DMS79 treated with DMSO at 0.1 percent for 48 hours (cell line): ENCODE measurements at places on chromosomes 6 and 20.
A peak's percentile ranks its signal among the peaks of the same experiment; 100 is the strongest.

- no peak for DNase-seq
These were observed 24.3 kb upstream of the MCUR1 start for GRCh38 chr6:13838616-13839015.

DNA sequence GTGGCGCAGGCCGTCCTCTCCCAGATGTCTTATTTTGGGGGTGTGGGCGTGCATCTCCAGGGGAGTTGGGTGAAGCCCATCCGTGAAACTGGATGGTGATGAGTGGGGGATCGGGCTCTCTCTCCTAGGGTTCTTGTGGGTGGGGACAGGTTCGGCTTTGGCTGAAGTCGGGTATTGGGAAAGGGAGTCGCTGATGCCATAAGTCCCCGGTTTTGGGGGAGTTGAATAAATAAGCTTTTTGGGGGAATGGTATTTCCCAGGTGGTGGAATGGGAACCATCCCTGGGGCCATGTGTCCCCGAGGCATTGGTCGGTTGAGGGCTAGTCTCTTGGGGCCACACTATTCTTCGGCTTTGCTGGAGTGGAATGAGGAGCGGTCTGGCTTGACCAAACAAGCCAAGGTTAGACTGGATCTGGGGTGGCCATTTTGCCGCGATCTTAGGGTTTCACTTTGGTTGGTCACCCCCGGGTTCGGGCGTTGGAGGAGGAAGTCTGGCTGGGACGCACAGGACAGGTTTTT lies 481 bp downstream of the ZNF133 start:
- DNase-seq = peak; percentile 20

GRCh38 chr20:41110930-41111577 lies 26.3 kb upstream of the PLCG1 start:
- DNase-seq = no peak

GRCh38 chr6:31131595-31131994 lies 7.3 kb downstream of the PSORS1C2 start:
- DNase-seq = no peak

DNA sequence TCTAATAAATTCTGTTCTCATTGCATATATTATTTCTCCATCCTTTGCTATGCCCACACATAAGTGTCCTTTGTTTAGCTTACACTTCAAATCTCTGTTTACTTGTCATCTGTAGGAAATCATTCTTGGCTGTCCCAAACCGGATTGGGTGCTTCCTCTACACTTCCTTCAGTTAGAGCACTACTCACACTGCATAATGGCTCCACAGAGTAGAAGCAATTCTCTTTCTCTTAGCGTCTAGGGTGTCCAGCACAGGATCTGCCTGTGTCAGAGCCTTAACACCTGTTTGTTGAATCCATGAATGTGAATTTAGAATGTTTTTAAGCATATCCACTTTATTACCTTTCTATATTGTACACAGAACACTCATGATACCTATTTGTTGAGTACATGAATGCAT lies 87.0 kb upstream of the BMP2 start:
- no peak for DNase-seq

DNA sequence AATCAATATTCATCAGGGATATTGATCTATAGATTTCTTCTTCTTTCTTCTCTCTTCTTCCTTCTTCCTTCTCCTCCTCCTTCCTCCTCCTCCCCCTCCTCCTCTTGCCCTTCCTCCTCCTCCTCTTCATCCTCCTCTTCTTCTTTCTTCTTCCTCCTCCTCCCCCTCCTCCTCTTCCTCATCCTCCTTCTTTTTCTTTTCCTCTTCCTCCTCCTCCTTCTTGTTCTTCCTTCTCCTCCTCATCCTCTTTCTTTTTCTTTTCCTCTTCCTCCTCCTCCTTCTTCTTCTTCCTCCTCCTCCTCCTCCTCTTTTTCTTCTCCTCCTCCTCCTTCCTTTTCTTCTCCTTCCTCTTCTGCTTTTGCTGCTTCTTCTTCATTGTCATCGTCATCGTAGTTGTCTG lies 52.4 kb upstream of the SERINC1 start:
- no peak for DNase-seq

- no peak for DNase-seq
These were observed 783 bp downstream of the LRRC73 start for GRCh38 chr6:43509142-43509983.

DNA sequence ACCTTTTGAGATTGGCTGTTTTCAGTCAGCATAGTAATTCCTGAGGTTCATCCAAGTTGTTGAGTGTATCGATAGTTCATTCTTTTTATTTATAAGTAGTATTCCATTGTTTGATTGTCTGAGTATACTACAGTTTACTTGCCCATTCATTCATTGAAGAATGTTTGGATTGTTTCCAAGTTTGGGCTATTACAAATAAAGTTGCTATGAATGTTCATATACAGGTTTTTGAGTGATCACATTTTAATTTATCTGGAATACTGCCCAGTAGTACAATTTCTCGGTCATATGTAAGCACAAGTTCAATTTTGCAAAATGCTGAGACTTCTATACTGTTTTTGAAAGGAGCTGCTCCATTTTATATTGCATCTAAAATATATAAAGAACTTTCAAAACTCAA lies 14.2 kb upstream of the EPHA7 start:
- no peak for DNase-seq

- DNase-seq = no peak
These were observed 108.7 kb downstream of the NCOA3 start for GRCh38 chr20:47610247-47610944.

GRCh38 chr20:52972965-52973819 lies 1.0 kb downstream of the TSHZ2 start:
- DNase-seq = no peak

DNA sequence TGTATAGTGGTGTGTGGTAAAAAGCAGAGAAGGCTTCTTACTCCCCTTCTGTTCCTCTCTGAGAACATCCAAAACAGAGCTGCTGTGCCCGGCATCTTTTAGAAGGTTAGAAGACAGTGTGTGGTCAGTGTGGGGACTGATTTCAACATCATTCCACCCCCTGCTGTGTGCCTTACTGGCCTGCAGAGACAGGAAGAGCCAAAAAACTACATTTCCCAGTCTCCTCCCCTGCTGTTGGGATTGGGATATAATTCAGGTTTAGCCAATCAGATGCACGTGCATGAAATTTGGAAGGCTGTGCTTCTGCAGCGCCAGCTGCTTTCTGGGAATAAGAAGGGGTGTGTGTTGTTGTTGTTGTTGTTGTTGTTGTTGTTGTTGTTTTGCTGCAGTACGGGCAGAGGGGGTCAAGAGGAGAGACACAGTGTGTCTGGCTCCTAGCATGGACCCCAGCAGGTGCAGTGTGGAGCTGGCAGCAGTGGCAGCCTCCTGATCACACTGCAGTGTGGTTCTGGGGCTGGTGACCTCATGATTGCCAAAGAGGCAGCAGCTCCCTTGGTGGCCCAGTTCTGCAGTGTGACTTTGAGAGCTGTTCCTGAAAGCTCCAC lies 74.7 kb downstream of the MRPL14 start:
- DNase-seq = no peak

DNA sequence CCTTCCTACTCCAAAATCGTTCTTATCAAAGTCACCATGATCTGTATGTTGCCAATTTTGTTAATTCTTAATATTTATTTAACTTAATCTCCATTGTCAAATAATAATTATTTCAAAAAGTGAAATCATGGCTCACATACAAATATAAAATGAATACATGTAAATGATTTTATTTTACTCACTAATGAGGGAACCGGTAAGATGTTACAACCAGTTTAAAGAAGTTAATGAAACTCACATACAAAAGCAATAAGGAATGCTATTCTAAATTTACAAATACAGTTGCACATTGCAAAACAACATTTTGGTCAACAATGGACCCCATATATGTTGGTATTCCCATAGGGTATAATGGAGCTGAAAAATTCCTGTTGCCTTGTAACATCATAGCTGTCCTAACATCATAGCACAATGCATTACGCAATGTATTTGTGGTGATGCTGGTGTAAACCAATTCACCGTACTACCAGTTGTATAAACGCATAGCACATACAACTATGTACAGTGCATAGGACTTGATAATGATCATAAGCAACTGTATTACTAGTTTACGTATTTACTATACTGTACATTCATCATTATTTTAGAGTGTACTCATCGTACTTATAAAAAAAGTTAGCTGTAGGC lies 6.5 kb upstream of the SLC22A16 start:
- no peak for DNase-seq

- no peak for DNase-seq
These were observed 7.8 kb downstream of the RBCK1 start for GRCh38 chr20:415820-416322.

DNA sequence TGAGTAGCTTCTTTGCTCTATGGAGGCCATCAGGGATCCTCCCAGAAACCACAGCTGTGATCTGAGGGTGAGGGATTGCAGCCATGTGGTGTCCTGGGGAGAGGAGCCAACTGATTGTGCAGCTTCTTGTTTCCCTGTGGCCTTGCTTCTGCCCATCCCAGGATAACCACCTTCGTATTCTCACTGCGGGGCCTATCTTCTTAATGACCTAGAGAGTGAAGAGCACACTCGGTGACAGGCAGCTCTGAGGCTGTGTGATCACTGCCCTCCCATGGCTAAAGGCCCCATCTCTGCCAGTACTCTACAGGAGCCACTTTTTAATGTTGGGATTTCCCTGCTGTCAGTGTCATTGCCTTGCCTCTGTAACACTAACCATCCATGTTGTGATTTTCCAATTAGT lies 5.3 kb upstream of the RAET1L start:
- DNase-seq = no peak

DNA sequence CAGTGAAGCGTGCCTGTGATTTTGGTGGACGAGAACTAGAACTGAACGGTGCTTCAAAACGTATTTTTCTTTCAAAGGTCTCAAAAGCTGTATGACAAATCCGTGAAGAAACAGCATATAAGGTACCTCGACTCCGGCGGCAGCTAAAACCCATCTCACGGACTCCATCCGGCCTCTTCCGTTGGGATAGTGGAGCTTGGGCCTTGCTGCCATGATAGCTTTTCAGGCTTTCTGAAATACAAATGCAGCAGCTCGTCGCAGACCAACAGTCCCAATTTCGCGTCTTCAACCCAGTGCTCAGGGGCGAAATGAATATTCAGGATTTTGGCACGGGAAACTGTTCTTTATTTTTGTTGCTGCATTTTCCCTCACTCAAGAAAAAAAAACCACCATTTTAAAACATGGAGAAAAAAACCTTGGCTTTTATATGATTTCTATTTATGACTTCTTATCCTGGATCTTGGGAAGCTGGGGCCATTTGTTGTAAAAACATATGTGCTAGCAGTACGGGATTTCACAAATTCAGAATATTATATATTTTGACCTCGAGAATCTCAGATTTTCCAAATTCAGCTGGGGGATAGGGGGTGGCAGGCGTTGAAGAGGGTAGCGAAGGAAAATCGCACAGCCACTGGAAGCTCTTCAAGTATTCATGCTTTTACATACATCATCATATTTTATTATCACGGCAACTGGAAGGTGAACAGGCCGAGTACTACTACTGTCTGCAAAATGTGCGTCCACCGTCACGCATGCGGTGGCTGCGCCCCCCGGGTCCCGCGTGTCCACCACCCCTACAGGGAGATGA lies 849 bp downstream of the GSTA4 start:
- peak; percentile 69 for DNase-seq

- no peak for DNase-seq
These were observed 58.9 kb upstream of the CDH4 start for GRCh38 chr20:61193164-61193563.

DNA sequence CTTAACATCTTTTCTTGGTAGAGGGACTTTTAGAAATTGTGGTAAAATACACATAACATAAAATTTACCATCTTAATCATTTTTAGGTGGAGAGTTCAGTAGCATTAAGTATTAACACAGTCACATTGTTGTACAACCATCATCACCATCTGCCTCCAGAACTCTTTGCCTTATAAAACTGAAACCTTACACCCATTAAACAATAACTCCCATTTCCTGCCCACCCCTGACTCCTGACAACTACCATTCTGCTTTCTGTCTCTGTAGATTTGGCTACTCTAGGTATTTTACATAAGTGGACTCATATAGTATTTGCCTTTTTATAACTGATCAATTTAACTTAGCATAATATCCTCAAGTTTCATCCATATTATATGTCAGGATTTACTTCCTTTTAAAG lies 88.7 kb downstream of the ZHX3 start:
- DNase-seq = no peak

DNA sequence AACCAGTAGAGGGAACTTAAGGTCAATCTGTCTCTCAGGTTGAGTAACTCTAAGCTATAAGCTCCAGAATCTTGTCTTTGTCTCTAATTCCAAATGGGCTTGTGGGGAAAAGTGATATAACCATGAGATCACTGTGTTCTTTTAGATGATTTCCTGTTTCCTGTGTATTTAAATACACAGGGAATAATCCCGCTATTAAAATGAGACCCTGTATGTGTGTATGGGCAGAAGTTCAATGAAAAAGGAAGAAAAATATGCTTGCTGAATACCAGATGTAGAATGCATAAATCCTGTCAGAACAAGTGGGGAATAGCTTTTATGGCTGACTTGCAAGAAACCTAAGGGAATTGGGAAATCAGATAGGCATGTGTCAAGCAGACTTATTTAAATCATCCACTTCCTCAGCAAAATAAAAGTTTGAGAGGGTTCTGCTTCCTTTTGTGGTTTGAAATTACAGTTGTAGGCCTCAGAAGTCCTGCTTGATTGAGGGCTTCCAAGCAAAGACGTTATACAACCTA lies 164.7 kb upstream of the PDE7B start:
- DNase-seq = no peak

DNA sequence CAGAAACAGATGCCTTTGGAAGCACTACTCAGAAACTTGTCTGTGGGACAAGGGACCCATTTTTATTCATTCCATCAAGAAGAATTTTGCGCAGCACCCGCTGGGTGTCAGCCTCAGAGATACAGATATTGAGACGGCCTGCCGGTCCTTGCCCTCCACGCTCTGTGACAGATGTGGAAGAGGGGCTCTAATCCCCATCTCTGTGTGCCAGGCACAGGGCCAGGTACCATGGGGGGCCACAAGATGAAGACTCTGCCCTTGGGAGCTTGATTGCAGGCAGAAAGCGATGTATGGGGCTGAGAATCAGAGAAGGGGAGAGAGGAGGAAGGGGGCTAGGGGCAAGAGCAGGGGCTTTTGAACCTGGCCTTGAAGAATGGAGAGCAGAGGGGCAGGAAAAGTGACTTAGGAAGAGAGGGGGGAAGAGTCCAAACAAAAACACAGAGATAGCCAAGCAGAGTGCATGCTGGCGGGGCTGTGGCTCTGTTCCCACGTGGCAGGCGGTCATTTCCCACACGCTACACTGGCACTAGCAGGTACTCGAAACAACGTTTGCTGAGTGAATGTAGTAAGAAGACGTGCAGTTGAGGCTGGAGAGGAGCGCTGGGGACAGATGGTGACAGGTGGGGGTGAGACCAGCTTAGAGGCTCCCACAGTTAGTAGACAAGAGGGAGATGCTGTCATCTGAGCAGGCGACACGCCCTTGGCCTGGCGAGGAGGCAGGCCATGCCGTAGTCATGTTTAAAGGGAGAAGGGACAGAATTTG lies 170.3 kb upstream of the SNX9 start:
- no peak for DNase-seq

DNA sequence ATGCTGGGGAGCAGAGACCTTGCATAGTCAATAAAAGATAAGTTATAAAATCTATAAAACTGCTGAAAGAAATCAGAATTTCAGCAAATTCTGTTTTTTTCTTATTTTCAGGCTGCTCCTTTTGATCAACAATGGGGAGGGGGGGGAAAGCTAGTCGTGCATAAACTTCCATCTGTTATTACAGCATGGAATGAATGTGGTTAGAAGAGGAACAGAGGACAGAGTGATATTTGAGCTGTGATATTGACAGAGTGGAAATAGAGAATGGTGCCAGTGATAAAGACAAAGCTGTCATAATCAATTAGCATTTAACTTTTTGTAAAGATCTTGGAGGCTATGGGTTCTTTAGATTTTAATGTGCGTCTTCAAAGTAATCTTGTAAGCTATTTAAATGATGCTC lies 43.4 kb upstream of the QKI start:
- no peak for DNase-seq
